ENCODE measurements at places on chromosomes 12 and 14.

- DNase-seq = no peak
Measured at GRCh38 chr14:77507762-77508161, 9.1 kb upstream of the ISM2 start.

DNA sequence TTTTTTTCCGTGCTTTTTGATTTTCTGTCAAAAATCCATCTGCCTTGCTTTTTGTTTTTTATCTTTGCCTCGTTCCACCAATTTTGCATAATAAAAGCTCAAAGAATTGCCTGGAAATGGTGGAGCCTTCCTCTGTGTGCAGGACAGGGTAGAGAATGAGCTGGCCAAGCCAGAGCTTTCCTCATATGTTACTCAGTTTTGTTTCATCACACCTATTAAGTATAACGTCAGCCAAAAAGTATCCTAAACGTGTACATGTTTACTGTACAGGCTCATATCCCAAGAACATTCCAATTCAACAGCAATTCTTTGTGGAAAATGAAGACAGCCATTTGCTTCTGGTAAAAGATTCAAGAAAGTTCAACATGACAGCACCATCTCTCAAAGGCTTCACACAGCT is 191.2 kb upstream of the LMNTD1 start:
- DNase-seq = no peak

DNA sequence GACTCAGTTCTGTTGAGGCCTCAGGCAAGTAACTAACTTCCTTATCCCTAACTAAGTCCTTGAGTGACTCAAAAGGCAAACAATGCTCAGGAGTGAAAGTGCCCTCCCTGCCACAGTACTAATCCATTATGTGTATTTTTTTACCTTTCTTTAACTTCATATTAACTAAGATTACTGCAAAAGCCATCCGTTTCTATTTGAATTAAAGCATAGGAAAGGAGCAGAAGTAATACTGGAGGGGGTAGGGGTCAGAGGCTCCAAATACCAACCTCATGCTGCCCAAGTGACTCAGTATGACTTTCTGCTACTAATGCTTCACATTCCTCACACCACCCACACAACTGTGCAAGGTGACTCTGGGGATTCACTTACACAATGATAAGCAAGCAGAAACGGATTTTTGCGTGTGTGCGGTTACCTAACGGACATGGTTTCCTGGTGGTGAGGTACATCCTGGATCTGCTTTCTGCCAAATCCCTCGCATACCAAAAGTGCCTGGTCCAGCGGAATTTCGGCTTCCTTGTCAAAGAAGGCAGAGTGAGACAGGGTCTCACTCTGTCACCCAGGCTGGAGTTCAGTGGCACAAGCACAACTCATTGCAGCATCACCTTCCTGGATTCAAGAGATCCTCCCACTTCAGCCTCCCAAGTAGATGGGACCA is 25.1 kb downstream of the MOK start:
- no peak for DNase-seq

- DNase-seq = no peak
Measured at GRCh38 chr14:78075555-78076277, 94.5 kb upstream of the NRXN3 start.

DNA sequence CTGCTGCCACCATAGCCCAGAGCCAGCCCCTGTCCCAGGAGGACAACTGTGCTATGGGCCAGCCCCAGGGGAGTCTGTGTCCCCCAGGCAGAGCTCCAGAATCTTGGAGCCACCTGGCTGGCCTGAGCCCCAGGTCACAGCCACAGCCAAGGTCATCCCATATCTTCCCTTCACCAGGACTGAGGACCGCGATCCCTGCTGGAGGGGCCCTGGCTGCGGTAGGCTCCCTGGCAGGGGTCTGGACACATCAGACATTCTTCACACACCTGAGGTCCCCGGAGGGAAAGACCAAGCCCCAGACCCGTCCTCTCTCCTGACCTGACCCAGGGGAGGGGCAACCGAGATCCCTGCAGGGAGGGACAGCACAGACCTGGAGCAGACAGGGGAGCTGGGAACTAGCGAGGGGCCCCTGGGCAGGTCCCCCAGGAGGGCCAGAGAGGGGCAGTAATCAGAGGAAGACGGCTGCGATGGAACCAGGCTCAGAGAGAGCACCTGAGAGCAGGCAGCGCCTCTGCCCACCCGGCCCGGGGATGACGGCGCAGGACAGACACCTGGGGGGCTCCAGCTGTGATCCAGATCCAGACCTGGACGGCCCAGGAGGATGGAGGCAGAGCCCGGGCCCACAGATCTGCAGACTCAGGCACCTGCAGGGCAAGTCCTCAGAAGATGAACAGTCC is 103.2 kb upstream of the EIF5 start:
- no peak for DNase-seq

- no peak for DNase-seq
Measured at GRCh38 chr14:105890474-105891220, 364.3 kb downstream of the TMEM121 start.

DNA sequence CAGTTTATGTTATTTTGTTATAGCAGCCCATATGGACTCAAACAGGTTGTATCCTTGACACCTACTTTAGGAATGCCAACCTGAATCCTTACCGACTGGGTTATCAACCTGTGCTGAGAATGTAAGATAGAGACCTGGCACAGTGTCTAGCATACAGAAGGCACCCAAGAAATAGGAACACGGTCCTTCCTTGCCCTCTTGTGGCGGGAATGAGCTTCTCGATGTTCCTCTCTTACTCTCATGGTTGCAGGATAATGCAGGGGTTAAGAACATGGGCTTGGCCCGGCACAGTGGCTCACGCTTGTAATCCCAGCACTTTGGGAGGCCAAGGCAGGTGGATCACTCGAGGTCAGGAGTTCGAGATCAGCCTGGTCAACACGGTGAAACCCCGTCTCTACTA is 6.5 kb downstream of the C12orf43 start:
- DNase-seq = no peak
